ENCODE measurements at places on chromosomes 7 and 10. TPM values are rescaled to one million over a fixed set of nuclear protein-coding genes. Genes with fewer than 3 reads are reported as not detected.
A peak's percentile ranks its signal among the peaks of the same experiment; 100 is the strongest.

Gene USP6NL
- 12.3 TPM for total RNA-seq

DNA sequence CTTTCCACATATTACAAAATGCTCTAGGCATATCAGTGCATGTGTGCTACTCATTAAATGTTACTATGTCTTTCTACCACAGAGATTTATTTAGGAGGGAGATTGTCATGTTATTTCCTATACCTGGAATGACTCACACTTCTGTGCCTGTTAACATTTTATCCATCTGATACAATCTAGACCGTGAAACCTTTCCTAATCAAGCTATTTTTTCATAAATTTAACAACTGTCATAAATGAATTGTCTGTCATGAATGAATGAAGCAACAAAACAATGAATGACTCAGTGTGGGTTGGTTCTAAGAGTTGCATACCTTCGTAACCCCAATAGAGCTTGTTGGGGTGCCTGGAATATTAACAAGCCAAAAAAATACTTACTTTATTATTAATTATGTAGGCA, 554.3 kb downstream of the GRM8 start:
- no peak for DNase-seq

GRCh38 chr10:132904181-132904813, 38.1 kb downstream of the CFAP46 start:
- peak; percentile 61 for DNase-seq

GRCh38 chr7:88057655-88058054, 123.6 kb downstream of the ADAM22 start:
- DNase-seq = no peak

DNA sequence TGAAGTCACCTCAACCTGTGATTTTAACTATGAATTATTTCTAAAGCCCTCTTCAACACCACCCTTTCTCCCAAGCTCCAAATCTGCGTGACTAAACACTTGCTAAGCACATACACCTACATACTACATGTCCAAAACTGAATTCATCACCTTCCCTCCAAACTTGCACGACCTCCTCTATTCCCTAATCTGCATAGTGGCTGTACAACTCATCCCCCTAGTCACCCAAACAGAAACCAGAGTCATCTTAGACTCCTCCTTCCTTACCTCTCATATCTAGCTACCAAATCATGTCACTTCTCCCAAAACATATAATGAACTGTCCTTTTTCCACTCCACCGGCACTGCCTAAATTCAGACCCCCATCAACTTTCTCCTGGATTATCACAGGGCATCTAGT, 16.2 kb downstream of the ARHGAP21 start:
- no peak for DNase-seq

GRCh38 chr10:79981450-79982361, 32.8 kb upstream of the SFTPD start:
- no peak for DNase-seq

Gene HYAL4
- not detected for total RNA-seq
